ENCODE measurements at places on chromosomes 4 and X. TPM values are rescaled to one million over a fixed set of nuclear protein-coding genes. Genes with fewer than 3 reads are reported as not detected.

- no peak for ATAC-seq
Observed at GRCh38 chr4:1602655-1603412, 81.3 kb downstream of the FAM53A start.

DNA sequence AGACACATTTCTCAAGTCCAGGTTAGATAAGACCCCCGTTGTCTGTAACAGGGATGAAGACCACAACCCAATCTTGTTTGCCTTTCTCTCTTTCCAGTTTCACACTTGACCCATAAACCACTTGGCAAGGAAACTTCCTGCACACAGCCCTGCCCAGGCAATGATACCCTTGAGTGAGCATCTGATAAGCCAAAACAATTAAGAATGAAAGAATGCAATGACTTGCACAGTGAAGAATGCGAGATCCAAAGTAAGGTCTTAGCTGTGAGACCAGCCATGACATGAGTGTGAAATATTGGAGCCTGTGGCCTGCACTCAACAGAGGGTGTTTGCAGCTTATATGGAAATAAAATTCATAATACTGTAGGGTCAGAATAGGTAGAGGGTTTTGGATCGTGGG is 37.9 kb upstream of the MXRA5 start:
- no peak for ATAC-seq

DNA sequence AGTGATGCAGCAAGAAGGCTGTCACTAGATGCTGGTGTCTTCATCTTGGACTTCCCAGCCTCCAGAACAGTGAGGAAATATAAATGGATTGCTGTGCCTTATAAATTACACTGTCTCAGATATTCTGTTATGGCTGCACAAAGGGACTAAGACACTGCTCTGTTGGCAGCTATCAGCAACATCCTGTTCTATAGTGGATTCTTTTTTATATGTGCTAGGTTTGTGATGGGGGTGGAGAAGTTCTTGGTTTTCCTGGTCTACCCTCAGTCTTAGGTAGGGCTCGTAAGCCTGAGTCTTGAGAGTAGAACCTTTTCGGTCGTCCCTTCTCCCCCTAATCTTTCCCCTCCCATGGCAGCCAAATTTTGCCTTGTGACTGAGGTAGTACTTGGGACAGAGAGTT is 17.3 kb downstream of the STIM2 start:
- no peak for ATAC-seq

GRCh38 chrX:138875472-138875871 is 164.0 kb upstream of the FGF13 start:
- ATAC-seq: no peak

DNA sequence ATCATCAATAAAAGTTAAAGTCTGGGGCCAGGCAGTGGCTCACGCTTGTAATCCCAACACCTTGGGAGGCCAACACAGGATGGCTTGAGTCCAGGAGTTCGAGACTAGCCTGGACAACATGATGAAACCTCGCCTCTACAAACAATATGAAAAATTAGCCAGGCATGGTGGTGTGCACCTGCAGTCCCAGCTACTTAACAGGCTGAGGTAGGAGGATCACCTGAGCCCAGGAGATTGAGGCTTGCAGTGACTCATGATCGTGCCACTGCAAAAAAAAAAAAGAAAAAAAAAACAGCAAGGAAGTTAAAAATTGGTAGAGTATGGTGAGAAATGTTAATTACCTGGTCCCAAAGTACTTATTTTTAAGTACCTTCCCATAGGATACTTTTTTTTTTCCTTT is 27.5 kb downstream of the FBXW7 start:
- ATAC-seq: no peak

DNA sequence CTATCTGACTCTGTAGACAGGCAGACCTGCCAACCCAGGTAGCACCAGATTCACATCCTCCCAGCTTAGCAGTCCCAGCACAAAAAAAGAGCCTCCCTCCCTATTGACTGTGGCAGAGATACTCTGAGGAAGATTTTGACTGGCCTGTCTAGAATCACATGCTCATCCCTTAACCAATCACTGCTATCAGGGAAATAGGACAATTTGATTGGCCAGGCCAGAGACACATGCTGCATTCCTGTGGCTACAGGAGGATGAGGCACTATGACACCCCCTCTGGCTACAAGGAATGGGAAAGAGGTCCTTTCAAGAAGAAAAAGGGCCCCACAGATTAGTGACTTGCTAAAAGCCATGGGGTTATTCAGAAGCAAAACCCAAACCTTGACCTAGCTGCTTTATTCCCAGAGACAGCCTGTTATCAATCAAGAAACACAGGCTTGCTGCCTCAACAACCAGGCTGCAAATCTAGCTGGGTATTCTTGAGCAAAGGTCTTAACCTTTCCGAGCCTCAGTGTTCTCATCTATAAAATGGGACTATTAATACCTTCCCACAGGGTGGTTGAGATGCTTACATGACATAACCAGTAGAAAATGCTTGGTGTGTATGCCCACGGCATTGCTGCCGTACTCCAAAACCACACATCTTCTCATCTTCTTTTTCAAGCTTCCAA is 147.6 kb downstream of the BCOR start:
- no peak for ATAC-seq

GRCh38 chrX:112545051-112545450 is 134.7 kb downstream of the LHFPL1 start:
- no peak for ATAC-seq

DNA sequence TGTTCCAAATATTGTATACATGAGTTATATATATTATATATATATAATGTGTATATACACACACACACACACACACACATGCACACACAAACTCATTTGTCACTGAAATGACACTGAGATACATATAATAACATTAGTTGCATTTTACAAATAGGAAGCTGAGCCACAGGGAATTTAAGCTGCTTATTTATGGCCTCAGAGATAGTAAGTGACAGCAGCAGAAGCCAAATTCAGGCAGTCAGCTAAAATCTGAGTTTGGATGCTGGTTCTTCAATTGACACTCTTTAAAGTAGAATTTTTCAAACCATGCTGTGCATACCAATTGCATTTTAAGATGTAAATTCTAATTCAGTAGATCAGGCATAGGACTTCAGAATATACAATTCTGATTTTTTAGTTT is 163.3 kb upstream of the CTSO start:
- ATAC-seq: no peak

GRCh38 chr4:82799006-82799881 is 648 bp upstream of the SCD5 start:
- ATAC-seq: peak; percentile 38

- no peak for ATAC-seq
Observed at GRCh38 chrX:30593440-30594200, 16.1 kb upstream of the TASL start.

- ATAC-seq: no peak
Observed at GRCh38 chrX:6456196-6456595, 78.7 kb downstream of the VCX3A start.

DNA sequence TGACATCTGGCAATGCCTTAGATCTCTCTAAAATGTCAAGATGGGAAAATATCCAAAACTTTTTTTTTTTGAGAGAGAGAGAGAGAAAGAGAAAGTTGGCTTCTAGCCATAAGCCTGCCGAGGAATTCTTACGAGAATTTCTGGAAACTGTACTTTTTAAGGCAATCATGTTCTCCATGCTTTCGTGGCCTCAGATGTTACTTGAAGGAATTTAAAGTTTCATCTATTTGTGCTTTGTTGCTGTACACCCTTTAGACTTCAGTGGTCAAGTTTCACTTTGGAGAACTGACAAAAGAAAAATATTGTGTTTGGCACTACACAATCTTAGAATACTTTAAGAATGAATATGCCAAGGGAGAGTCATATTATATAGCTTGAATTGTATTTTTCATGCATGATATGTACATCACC is 53.9 kb downstream of the FAT4 start:
- ATAC-seq: no peak

DNA sequence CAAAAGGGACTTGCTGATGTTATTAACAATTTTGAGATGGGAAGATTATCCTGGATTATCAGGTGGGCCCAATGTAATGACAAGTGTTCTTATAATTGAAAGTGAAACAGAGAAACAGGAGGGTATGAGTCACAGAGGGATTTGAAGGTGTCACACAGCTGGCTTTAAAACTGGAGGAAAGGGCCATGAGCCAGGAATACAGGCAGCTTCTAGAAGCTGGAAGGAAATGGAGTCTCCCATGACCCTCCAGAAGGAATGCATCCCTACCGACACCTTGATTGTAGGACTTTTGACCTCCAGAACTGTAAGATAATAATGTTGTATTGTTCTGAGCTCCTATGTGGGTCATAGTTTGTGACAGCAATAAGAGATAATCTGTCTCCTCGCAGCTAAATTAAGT is 98.0 kb upstream of the STIM2 start:
- ATAC-seq: peak; percentile 32

DNA sequence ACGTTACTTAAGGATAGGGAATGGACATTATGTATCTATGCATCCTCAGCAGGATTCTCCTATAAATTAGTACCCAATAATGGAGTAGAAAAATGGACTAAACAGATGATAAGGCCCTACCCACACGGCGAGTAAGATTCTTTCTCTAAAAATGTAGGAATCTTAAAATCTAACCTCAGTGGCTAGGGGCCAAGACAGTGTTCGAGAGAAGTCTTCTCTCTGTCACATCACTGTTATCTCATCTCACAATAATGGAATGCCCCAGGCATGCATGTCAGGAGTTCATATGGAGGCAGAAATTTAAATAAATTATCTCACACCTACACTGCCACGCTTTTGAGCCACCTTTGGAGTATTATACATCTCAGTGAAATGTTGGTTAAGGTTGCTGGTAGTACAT is 132.9 kb downstream of the LDB2 start:
- ATAC-seq: no peak

GRCh38 chr4:141307241-141307689 is 86.6 kb downstream of the ZNF330 start:
- peak; percentile 94 for ATAC-seq

GRCh38 chr4:182143822-182144625 is 99.2 kb upstream of the TENM3 start:
- ATAC-seq: no peak

- no peak for ATAC-seq
Observed at GRCh38 chr4:1156069-1156468, 16.3 kb downstream of the SPON2 start.

DNA sequence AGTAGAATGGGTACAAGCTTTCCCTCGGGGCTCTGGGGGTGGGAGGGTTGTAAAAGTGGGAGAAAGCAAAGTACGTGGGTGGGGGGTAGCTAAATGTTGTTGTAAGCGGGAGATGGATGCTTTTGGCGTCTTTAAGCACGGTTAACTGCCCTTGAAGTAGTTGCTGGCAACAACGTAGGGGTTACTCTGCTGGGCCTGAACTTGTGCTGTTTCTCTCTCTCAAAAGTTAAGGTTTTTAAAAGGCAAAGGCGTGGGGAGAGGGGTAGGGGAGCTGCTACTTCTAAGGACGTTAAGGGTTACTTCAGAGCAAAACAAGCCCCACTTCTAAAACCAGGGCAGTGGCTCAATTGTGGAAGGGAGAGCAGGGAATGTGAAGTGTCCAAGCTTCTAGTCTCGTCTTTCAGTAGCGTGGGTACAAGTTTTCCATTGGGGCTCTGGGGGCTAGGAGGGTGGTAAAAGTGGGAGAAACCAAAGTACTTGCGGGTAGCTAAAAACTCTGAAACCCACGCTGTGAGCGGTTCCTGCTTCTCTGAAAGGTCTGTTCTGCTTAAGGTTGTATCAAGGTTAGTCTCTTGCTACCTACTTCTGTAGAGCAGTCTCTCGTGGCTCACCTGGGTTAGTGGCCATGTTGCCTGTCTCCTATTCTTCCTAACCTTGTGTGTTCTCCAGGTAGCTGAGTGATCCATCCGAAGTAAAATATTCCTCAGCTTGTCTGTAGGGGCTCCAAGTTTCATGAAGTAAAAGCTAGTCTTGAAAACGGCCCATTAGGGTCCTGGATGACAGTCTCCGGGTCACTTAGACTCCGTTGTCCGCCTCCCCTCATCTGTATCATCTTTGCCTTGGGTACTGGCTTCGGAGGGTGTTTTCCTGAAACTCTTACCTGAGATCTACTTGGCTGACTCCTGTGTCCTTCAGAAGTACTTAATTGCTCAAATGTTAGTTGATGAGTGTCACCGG is 1.7 kb upstream of the WDR1 start:
- no peak for ATAC-seq

DNA sequence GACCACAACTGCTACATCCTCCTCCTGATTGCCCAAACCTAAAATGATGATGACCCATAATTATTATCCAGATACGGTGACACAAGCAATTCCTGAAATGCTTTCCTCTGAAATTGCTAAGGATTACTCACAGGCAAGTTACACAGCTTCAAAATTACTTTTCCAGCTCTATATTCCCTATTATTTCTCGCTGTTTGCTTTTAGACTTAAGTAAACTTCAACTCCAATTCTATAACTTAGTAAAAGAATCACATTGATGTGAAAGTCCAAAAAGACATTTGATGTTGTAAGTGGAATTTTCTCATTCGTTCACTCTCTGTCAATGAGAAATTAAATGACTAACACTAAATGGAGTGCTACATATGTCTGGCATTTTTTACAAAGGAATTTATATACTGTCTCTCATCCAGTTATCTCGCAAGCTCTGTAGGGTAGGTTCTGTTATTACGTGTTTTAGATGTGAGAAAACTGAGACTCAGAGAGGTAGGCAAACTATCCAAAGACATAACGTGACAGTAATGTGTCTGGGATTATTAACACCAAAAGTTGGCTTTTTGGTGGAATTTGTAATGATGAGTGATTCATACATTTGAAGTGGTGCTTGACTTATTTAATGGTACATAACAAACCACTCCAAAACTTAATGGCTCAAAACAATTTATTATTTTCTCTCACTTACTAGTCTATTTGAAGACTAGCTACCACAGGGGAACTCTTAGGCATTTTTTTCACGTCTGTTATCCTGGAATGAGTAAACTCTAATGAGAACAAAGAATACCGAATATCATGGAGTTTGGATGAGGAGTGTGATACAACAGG is 31.5 kb downstream of the PALLD start:
- no peak for ATAC-seq

- ATAC-seq: no peak
Observed at GRCh38 chrX:112636951-112637581, 42.7 kb downstream of the LHFPL1 start.

- ATAC-seq: no peak
Observed at GRCh38 chrX:104679175-104679574, 113.2 kb downstream of the IL1RAPL2 start.

GRCh38 chr4:72604324-72604723 is 35.3 kb upstream of the ADAMTS3 start:
- no peak for ATAC-seq

DNA sequence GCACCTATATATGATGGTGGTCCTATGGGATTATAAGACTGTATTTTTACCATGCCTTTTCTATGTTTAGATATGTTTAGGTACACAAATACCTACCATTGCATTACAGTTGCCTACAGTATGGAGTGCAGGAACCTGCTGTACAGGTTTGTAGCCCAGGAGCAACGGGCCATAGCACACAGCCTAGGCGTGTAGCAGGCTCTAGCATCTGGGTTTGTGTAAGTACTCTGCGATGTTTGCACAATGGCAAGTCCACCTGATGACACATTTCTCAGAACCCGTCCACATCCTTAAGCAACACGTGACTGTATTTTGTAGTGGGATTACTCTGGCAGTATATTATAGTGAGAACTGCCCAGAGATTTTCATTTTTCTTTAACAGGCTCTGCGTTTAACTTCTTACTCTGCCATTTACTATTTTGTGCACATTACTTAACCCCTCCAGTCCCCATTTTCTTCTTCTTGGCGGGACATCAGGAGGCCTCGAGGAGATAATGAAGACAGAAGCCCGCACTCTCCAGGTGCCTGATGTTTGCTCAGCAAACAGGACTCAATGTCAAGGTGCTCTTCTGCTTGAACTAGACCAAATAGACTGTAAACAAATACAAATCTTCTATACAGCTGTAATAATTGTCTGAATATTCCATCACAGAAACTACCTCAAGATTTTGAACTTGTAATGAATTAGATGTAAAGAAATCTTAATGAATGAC is 102.0 kb upstream of the PDLIM3 start:
- ATAC-seq: no peak

The CXCL1 gene
- not detected for total RNA-seq

The KLHL13 gene
- 0.24 TPM for total RNA-seq

The TCEANC gene
- 3.5 TPM for total RNA-seq

The SMAD1 gene
- 12.4 TPM for total RNA-seq
